ENCODE measurements at places on chromosomes 5 and 9.

DNA sequence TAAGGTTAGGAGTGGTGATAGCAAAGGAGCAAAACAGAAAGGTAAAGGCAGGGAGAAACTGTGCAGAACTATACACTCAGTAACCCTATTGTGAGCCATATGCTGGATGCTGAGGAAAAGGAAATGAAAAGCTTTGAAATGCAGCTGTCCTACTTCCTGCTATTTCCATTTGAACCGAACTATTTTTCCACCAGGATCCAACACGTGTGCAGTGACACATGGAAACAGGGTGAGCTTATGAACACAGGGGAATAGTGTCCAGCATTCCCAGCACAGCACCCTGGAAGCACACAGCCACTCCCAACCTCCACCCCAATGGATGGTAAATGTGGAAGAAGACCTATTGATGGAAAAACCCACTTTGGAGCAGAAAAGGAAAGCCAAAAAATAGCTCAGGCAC is 69.0 kb upstream of the SLC12A2 start:
- DNase-seq, result no peak

- no peak for DNase-seq
Measured at GRCh38 chr9:134575103-134575900, 66.3 kb upstream of the COL5A1 start.

DNA sequence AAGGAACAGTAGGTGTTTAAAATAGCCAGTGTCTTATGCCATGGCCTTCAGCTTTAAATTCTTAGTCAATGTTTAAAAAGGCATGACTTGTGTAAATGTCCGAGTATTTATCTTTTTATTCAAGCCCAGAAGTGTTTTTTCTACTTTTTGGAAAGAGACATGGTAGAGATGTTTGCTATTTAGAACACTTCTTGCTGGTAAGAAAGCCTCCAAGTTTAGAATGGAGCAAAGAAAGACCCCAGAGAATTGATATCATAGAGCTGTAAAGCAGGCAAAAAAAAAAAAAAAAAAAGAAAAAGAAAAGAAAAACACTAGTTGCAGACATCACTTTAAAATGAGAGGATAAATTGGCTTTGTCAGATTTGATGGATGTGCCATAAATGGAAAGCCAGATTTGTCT is 375.1 kb downstream of the TMEM167A start:
- no peak for DNase-seq

DNA sequence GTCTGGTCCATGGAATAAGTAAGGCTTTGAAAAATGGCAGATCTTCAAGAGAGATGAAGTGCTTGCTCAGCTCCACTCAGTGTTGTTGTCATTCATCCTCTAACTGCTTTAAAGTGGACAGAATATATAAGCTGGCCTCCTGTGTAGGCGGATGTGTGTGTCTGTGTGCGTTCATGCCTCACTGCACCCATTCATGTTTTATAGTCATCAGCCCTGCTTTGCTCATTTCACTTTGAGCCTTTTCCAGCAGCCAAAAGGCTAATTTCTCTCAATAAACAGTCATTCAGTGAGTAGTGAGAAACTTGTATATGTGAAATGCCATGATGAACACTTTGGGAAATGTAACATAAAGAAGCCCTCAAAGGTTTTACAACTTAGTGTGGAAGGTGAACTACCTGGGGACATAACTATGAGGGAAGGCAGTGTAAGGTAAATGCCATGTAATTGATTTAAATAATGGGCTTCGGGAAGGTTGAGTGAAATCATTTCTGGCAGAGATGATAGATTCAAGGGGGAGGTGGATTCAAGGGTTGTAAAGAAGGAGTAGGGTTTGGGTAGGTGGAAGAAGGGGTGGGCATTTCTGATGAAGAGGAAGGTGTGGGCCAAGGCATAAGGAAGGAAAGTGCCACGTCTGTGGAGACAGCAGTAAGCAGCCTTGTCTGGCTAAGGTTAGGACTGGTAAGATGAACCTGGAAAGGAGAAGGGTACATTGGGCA is 15.7 kb downstream of the TTC23L start:
- no peak for DNase-seq

- DNase-seq, result peak; percentile 74
Measured at GRCh38 chr5:129172580-129172979, 78.0 kb downstream of the ISOC1 start.

GRCh38 chr9:98590101-98590500 is 118.6 kb downstream of the GABBR2 start:
- DNase-seq, result no peak

DNA sequence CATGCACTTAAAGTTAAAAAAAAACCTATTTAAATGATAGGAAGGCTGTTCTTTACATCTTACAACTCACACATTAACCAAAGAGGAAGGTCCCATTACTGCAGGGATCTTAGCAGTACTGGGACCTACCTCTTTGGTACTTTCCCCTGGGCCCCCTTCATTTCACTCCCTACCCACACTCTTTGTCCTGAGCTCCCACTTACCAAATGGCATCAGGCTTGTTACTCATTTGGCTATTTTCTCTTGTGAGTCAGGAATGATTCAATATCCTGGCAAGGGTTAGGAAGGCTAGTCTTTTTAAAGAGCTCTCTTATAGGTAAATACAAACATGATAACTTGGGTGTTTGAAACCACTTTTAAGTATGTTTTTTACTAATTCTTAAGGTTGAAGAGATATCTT is 117.4 kb upstream of the ELL2 start:
- no peak for DNase-seq

DNA sequence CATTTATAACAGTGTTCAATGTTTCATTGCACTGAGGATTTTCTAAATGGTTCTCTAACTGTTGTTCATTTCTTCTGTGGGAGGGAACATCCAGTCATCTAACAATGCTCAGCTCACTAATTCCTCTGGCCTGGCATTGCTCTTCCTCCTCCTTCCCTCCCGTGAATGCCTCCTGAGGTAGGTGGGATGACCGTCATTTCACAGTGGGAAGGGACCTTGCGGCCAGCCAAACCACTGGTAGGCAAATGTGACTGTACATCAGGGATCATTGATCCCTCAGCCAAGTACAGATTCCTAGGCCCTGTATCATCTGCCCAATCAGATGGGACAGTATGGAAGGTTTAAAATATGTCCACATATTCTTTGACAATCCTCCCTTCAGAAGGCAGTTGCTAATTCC is 23.7 kb upstream of the VDAC1 start:
- no peak for DNase-seq

- DNase-seq, result no peak
Measured at GRCh38 chr9:1001838-1002237, 25.4 kb downstream of the DMRT3 start.

DNA sequence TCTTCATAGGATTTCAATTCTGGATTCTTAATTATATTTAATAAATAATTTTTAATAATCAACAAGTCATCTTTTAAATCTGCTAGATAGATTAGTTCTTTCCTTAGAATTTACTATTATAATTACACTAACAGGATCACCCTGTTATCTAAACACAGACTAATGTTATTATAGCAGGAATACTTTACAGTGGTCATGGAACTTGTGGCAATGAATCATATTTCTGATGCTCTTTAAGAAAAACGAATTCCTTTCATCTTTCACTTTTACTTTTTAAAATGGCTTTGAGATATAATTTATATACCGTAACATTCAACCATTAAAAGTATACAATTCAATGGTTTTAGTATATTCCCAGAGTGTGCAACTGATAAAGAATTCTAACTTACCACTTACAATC is 29.7 kb upstream of the CDK5RAP2 start:
- no peak for DNase-seq

DNA sequence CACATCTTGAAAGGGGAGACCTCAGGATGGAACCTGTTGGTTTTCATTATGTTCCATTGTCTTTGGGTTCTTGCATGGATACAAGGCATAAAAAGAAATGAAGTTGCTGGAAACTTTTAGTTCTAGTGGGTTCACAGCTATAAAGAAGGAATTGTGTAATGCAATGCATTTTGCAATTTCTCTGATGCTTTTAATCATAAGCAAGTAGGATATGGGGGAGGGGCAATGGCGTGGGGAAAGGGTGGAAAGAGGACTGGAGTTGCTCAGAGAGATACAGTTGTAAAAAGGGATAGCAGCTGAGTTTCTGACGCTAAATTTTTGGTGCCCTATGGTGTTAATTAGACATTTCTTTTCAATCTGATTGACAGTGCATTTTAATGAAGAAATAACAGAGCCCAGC is 88.6 kb upstream of the FANCC start:
- DNase-seq, result no peak

- no peak for DNase-seq
Measured at GRCh38 chr9:137190315-137190856, 1.9 kb downstream of the SSNA1 start.

All from globus pallidus (tissue), 1 donor.